ENCODE measurements at places on chromosomes 7 and 10.

DNA sequence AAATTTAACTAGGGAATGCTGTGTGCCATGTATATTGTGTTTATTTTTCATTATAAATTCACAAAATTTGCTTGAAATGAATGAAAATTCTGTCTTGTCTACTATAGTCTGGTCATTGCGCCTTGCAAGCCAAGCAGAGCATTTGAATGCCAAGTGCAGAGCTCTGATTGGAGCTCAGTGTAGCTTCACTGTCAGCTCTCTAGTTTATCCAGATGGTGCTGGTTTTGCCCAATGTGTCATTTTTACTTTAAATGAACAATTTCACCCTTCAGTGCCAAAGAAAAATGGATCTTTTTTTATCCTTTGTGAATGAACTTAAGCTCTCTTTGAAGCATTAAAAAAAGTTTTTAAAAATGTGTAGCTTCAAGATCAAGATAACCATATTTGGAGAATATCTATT is 225.6 kb upstream of the CACNA2D1 start:
- DNase-seq, result no peak

DNA sequence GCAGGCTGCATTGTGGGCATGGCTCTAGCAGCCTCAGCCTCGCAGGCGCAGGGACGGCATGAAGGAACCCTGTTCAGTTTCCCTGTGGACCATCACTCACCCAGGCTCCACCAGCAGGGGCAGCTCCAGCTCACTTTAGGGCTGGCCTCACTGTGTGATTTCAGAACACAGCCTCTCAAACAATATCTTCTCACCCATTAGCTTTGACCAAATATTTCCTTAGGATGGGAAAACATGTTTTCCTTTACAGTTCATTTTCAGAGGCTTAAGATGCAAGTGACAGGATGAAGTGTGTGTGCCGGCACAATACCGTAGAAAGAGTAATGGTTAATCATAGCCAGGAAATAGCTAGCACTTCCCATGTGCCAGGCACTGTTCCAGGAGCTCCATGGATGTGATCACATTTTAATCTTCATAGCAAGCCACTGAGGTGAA is 58.2 kb downstream of the LANCL2 start:
- DNase-seq, result no peak

DNA sequence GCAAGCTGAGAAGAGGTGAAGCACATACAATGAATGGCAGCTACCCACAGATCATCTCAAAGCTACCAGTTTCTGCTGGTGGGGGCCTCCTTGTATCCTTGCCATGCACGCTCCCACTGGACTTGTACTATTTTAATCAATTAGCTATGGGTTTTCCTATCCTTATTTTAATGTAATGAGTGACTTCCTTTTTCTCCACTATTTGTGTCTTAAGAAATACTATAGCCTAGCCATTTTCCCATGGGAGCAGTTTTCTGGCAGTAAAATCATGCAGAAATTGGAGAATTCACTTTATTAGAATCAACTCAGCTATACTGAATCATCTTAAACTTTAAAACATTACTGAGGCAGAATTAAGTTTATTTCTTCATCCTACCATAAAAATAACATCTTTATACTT is 73.5 kb downstream of the CTNNA3 start:
- DNase-seq, result no peak

- DNase-seq, result no peak
Measured at GRCh38 chr10:19825700-19826099, 9.5 kb downstream of the PLXDC2 start.

- DNase-seq, result no peak
Measured at GRCh38 chr10:102247734-102248133, 2.4 kb downstream of the GBF1 start.

GRCh38 chr7:15397922-15398760 is 163.7 kb downstream of the AGMO start:
- DNase-seq, result no peak

DNA sequence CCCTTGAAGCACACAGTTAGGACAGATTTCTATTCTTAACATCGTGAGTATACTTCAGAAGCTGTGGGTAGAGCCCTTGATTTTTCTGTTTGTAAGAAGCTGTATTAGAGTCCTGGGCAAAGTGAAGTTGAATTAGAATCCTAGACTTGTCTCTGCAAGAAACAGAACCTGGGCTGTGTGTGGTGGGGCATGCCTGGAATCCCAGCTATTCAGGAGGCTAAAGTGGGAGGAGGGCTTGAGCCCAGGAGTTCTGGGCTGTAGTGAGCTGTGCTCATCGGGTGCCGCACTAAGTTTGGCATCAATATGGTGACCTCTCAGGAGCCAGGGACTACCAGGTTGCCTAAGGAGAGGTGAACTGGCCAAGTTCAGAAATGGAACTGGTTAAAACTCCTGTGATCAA is 183.4 kb downstream of the GNAI1 start:
- DNase-seq, result no peak

- DNase-seq, result no peak
Measured at GRCh38 chr10:130017631-130018022, 53.6 kb upstream of the EBF3 start.

DNA sequence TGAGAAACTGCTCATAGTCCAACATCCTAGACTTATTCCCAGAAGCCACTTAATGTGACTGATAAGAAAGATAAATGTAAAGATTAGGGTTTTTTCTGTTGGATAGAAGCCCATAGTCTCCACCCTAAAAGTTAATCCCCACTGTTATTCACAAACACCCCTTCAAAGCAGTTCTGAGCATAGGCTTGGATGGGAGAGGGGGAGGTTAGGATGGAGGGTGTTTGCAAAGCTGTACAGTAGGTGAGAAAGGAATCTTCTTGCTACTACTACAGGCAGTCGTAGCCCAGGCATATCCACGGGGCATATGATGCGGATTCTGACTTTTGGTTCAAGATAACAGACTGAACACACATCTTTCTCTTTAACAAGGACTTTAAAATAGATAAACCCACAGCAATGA is 535.9 kb downstream of the PHTF2 start:
- DNase-seq, result no peak

DNA sequence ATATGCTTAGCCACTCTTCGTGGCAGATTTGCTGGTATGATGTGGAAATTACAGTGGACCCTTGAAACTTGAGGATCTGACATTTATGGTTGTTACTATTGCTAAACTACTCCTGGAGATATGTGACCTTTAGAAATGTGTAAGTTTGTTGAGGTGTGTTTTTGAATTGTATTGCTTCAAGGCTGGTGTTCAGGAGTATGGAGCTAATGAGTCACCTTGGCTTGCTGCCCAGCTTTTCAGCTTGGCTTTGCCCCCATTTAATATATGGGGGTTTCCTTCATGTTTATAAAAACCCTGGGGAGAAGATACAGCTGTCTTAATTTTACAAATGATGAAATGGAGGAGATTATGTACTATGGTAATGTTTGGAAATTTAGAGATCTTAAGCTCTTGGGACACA is 11.6 kb downstream of the HBP1 start:
- no peak for DNase-seq

- DNase-seq, result no peak
Measured at GRCh38 chr7:93558705-93559614, 15.6 kb downstream of the CALCR start.

DNA sequence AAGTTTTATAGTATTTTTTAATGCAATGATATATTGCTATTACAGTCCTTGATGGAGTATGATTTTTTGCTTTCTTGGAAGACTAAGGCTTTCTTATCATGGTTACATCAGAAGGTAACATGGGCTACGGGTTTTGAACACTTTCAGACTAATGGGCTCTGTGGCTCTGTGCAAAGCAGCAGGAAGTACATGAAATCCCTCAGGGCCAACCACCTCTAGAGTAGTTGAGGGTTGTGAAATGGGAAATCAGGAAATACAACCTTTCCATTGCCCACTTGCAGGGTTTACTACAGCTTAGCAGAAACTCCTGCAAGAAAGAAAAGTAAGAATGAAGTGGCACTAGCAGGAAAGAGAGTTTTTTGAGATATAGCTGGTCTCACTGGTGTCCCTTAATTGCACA is 853.5 kb downstream of the KCNMA1 start:
- no peak for DNase-seq

- DNase-seq, result no peak
Measured at GRCh38 chr7:132969520-132969919, 112.4 kb downstream of the CHCHD3 start.

- DNase-seq, result no peak
Measured at GRCh38 chr7:70599446-70600190, 532.3 kb upstream of the GALNT17 start.

- DNase-seq, result no peak
Measured at GRCh38 chr10:13617116-13617515, 30.4 kb downstream of the PRPF18 start.

DNA sequence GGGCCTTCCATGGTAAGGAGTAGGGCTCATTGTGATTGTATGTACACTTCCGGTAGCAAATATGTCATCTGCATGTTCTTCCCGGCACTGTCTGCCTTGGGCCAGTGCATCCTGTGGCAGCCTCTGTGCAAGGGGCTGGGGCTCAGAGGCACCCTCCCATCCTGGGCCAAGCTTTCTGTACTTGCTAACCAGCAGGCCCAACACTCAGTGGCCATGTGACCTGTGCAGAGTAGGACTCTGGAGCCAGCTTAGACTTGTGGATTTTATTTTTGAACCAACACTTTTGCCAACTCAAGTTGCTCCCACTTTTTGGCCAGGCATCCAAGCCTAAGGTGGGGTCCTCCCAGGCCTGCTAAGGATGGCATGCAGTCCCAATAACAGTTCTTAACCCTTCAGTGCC is 25.0 kb downstream of the LDB3 start:
- DNase-seq, result no peak

GRCh38 chr7:26307791-26308190 is 16.1 kb downstream of the SNX10 start:
- no peak for DNase-seq

GRCh38 chr10:120607710-120608703 is 151.0 kb downstream of the PLPP4 start:
- DNase-seq, result no peak

- no peak for DNase-seq
Measured at GRCh38 chr10:70271996-70272924, 11.5 kb downstream of the NPFFR1 start.

- DNase-seq, result no peak
Measured at GRCh38 chr10:30396698-30397097, 37.3 kb upstream of the MAP3K8 start.

DNA sequence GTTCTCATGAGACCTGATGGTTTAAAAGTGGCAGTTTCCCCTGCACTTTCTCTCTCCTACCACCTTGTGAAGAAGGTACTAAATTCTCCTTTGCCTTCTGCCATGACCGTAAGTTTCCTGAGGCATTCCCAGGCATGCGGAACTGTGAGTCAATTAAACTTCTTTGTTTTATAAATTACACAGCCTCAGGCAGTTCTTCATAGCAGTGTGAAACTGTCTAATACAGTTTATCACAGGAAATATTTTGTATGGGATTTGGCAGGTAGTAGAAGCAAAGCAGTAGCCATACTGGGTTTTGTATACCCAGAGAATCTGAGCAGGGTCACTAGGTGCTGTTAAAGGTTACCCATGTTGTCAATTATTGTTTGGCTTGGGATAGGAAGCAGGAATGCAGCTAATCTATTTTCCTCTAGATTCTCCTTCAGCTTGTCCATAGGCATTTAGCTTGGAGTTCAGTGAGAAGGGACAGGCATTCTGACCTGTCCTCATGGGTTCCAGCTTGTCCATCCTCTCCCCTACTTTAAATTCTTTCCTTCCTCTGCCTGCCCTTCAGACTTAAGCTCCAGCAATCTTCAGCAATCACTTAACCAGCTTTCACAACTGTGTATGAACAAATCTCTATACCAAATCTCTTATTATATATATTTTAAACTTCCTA is 186.7 kb downstream of the PCLO start:
- DNase-seq, result no peak

- no peak for DNase-seq
Measured at GRCh38 chr10:88980800-88981199, 9.8 kb upstream of the FAS start.

DNA sequence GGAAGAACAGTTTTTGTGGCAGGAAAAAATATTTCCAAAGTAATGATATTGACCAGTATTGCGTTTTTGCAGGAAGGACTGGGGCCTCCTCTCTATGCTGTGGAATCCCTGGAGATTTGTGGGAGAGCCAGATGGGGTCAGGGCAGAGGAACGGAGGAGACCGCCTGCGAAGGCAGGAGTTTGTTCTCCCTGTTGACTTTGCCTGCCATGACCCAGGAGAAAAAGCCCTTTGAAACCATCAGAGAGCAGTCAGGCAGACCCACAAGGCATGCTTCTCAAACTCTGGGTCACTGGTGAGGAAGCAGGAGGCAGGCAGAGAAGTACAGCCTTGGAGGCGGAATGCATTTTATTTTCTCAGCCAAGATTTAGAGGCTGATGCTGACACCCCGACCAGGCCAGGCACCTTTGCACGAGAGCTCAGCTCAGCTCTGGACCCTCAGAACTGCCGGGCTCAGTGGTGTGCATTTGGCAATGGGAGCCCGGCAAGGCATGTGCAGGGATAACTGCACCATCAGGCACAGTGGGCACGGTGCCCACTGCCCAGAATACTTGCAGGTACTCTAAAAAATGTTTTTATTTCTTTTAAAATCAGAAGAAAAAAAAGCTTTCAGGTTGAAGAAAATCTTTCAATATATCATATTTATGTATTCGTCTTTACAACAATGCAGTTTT is 410.4 kb downstream of the RPS24 start:
- DNase-seq, result no peak

DNA sequence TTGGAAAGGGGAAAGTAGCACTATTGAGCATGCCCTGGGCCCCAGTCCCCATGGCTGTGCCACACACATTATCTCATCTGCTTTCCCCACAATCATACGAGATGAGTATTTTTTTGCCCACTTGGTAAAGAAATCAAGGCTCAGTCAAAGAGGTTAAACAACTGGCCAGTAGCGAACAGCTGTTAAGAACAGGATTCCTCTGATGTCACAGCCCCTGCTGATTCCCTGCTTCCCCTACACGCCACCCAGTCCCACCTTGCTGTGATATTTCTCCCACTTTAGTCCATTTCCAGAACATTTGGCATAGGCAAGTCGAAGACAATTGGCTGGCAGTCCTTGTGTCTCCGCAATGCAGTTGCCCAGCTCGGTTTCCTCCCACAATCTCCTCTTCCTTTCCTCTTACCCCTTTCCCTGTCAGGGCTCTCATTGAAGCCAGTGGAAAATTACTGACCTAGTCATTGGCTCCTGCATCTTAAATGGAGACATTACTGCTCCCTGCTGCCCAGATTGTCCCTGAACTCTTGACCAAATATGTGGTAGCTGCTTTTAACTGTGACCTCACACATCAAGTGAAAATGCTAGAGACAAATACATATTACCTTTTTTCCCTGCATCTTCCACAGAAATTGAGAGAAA is 56.5 kb upstream of the EEPD1 start:
- no peak for DNase-seq

DNA sequence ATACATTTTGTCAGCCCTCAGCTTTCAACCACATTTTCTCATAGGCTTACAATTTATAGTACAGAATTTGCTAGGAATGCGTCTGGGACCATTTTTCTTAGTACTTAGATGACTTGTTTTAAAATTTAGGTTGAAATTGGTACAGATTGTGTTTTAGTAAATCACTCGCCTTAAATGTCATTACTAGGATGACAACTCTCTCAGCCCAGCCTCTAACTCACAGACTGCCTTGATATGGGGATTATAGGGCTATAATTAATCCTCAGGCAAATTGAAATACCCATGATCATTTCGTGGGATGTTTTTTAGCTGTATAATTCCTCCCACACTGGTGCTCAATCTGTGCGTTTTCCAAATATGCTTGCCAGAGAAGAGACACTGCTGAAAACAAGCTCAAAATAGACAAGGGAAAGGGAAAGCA is 299.7 kb upstream of the AKR1E2 start:
- DNase-seq, result no peak

- no peak for DNase-seq
Measured at GRCh38 chr10:4651404-4652037, 174.5 kb upstream of the AKR1E2 start.

Measured in right kidney (tissue), 9 donors.